ENCODE measurements at places on chromosomes 12 and 14. TPM values are rescaled to one million over a fixed set of nuclear protein-coding genes. Genes with fewer than 3 reads are reported as not detected.
A peak's percentile ranks its signal among the peaks of the same experiment; 100 is the strongest.

GRCh38 chr12:124820199-124820598, 43.5 kb downstream of the SCARB1 start:
- no peaks in the 10 kb centered on the region for H3K27me3 ChIP-seq
- DNase-seq, result no peak
- H3K36me3 ChIP-seq, result no peaks in the 10 kb centered on the region
- H3K4me3 ChIP-seq, result no peak overlapping the region
- no peaks in the 10 kb centered on the region for H3K4me1 ChIP-seq

DNA sequence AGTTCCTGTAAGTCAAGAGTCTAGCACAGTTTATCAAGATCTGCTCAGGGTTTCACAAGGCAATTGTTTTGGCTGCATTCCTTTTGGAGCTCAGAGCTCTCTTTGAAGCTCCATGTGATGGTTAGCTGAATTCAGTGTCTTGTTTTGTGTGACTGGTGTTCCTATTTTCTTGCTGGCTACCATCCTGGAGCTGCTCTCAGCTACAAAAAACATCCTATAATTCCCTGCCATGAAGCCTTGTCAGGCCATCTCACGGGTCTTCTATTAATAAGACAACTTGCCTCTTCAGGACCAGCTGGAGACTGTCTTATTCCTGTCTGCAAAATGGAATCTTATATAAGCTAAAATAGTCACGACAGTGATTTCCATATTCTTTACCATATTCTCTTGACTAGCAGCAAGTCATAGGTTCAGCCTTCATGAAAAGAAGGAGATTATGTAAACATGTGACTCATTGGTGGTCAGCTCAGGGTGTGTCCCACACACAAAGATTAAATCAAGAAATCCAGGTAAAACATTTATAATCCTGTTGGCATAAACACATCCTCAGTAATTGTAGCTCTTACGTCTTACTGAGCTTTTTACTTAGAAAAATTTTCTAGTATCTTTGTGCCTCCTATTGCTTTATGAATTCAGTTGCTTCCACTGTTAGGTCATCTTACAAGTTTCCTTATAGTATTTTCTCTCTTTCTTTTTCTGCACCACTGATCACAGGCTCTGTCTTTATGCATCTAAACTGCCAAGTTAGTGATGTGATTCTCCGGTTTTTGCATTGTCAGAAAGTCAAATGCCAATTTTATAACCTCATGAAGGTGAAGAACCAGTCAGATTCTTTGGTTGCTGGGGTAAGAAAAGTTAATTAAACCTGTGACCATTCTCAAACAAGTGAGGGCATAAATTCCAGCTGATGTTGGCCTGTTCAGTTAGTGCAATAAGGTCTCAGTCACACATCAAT, 378.5 kb upstream of the MGAT4C start:
- no peaks in the 10 kb centered on the region for H3K36me3 ChIP-seq
- H3K27me3 ChIP-seq, result no peaks in the 10 kb centered on the region
- H3K27ac ChIP-seq, result no peak overlapping the region
- no peak overlapping the region for H3K4me3 ChIP-seq
- no peak for DNase-seq

DNA sequence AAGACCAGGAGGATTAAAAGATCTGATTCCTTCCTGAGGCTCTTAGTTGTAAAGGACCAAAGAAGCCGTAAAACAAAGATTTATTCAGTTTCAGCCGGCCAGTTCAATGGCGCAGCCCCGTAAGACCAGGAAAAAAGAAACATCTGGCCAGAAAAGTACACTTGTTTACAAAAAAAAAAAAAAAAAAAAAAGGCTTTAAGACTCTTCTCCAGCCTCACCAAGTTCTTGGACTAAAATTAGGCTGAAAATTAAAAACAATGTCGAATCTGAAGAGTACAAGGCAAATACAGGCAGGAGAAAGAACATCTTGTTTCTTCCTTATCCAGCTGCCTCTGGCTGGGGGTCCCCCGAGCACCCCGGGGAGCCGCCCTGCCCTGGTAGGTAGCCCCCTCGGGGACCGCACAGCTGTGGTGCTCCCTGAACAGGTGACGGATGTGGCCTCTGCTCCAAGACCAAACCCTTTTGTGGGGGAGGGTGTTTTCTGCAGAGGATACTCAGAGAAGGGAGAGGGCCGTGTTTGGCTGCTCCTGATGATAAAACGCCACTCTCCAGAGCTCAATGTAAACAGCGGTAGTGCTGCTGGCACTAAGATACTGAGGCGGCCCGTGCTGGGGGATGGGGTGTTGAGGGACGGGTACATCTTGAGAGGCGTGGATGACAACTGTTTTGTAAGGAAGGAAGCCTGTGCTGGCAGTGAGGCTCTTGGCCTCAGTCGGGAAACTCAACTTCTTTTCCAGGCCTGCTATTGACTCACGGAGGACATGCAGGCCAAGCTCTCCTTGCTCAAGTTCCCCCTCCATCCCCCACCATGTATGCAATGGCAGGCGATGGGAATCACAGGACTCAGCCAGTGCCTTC, 201.0 kb upstream of the DIO3 start:
- peaks cover 14% of the 10 kb centered on the region for H3K4me1 ChIP-seq
- no peaks in the 10 kb centered on the region for H3K36me3 ChIP-seq
- H3K27me3 ChIP-seq, result no peaks in the 10 kb centered on the region

- no peak overlapping the region for H3K4me3 ChIP-seq
- H3K36me3 ChIP-seq, result no peaks in the 10 kb centered on the region
- H3K4me1 ChIP-seq, result peaks cover 2% of the 10 kb centered on the region
- DNase-seq, result no peak
- no peak overlapping the region for H3K27ac ChIP-seq
Measured at GRCh38 chr12:53631721-53632120, 5.5 kb upstream of the ATF7 start.

Gene RNASE3
- total RNA-seq, result 0.76 TPM

- H3K27me3 ChIP-seq, result no peaks in the 10 kb centered on the region
- no peak overlapping the region for H3K4me3 ChIP-seq
- no peaks in the 10 kb centered on the region for H3K36me3 ChIP-seq
- DNase-seq, result no peak
- H3K4me1 ChIP-seq, result no peaks in the 10 kb centered on the region
Measured at GRCh38 chr14:80781972-80782367, 159.6 kb downstream of the CEP128 start.

DNA sequence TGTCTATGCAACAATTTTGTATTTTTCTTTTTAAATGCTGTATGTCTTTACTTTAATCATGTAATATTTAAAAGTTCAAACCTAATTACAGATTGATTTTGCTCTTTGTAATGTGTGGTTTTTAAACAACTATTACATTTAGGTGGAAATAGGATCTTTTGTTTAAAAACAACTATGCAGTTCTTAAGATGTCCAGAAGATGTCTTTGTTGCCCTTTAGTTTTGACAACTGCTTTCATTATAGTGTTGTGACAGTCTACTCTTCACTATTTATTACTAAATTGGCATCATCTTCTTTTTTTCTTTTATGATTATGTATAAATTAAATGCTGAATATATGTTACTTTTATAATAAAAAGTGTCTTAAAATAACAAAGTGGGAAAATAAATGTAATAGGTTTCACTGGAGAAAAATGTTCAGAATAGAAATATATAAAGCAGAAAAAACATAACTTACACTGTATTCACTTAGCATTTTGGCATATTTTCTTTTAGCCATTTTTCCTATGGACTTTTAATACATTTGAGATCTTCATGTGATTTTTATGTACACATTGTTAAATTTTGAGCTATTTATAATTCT, 27.1 kb upstream of the PCNX4 start:
- H3K36me3 ChIP-seq, result no peaks in the 10 kb centered on the region
- H3K27ac ChIP-seq, result no peak overlapping the region
- H3K27me3 ChIP-seq, result no peaks in the 10 kb centered on the region
- no peak for DNase-seq

Gene CCDC175
- not detected for total RNA-seq

GRCh38 chr14:40003773-40004172, 571.5 kb upstream of the FBXO33 start:
- no peak for DNase-seq
- H3K36me3 ChIP-seq, result no peaks in the 10 kb centered on the region
- H3K4me1 ChIP-seq, result no peaks in the 10 kb centered on the region
- no peak overlapping the region for H3K27ac ChIP-seq

GRCh38 chr14:52834440-52834842, 43.0 kb upstream of the GNPNAT1 start:
- H3K27me3 ChIP-seq, result no peaks in the 10 kb centered on the region
- H3K27ac ChIP-seq, result no peak overlapping the region
- DNase-seq, result no peak
- H3K4me1 ChIP-seq, result peaks cover 3% of the 10 kb centered on the region
- no peaks in the 10 kb centered on the region for H3K36me3 ChIP-seq

Gene ALX1
- not detected for total RNA-seq

- no peak overlapping the region for H3K27ac ChIP-seq
- no peak overlapping the region for H3K4me3 ChIP-seq
- no peaks in the 10 kb centered on the region for H3K4me1 ChIP-seq
- H3K36me3 ChIP-seq, result no peaks in the 10 kb centered on the region
Measured at GRCh38 chr12:77082021-77082420, 16.7 kb upstream of the E2F7 start.

DNA sequence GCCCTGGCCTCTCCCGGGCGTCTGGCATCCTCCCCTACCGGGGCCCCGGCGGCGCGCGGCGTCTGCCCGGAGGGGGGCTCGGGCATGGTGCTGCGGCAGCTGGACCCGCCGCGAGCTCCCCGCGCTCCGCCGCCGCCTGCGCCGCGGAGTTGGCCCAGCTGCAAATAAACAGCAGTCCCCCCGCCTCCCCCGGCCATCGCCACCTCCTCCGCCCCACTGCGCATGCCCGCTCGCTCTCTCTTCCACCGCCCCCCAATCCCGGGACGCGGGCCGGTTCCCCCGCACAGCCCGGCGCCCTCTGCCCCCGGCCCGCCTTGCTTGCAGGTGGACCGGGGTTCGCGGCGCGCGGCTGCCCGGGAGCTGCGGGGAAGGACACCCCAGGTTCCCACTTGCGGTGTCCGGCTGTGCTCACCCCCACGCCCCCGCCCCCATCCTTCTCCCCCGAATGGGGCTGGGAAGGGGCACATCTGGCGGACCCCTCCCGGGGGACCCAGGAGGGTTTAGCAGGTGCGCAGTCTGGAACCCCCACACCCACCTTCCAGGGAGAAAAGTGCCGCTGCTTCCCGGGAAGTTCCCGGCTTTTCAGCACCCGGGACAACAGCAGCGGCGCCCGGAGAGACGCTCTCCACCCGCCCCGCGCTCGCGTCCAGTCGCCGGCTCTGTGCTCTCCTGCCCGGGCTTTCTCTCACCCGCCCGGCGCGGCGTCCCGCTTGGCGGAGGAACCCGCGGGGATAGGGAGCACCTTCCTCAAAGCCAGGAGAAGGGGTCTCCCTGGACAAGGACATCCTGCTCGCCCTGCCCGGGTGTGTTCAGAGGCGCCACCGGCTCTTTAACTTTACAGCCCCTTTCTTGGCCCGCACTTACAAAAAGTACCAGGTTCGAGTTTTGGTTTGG, at the start of gene TMTC1:
Gene TMTC1 (minus strand): TSS at position 170 of the 894 bp plus-strand sequence. CDS start 191 bp downstream, outside the sequence.
- peak; percentile 91 for DNase-seq
- H3K36me3 ChIP-seq, result no peaks in the 10 kb centered on the region
- H3K27ac ChIP-seq, result peak within 1 kb of the TSS; percentile 65
- peak within 1 kb of the TSS; percentile 75 for H3K4me3 ChIP-seq
- peaks cover 33% of the 10 kb centered on the region for H3K4me1 ChIP-seq
- H3K27me3 ChIP-seq, result peaks cover 9% of the 10 kb centered on the region

- H3K27ac ChIP-seq, result no peak overlapping the region
- H3K4me1 ChIP-seq, result no peaks in the 10 kb centered on the region
- H3K4me3 ChIP-seq, result no peak overlapping the region
- no peaks in the 10 kb centered on the region for H3K36me3 ChIP-seq
- no peaks in the 10 kb centered on the region for H3K27me3 ChIP-seq
- DNase-seq, result no peak
Measured at GRCh38 chr12:70757830-70758493, 120.7 kb upstream of the PTPRB start.

DNA sequence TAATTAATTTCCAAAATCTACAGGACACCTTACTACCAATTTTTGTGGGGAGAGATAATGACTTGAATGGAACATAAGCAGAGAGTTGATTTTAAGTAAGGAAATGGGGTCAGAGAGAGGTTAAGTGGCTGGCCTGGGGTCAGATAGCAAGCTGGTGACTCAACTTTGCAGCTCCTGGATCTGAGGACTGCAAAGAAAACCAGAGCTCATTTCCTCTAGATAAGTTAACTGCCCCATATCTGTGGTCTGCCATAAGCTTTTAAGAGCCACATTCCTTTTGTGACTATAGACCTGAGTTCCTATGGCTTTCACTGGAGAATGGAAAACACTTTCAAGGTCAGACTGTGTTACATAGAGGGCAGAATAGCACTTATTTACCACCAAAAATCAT, 201.2 kb upstream of the PRICKLE1 start:
- H3K36me3 ChIP-seq, result no peaks in the 10 kb centered on the region
- H3K4me1 ChIP-seq, result no peaks in the 10 kb centered on the region
- no peak overlapping the region for H3K4me3 ChIP-seq
- H3K27me3 ChIP-seq, result no peaks in the 10 kb centered on the region

DNA sequence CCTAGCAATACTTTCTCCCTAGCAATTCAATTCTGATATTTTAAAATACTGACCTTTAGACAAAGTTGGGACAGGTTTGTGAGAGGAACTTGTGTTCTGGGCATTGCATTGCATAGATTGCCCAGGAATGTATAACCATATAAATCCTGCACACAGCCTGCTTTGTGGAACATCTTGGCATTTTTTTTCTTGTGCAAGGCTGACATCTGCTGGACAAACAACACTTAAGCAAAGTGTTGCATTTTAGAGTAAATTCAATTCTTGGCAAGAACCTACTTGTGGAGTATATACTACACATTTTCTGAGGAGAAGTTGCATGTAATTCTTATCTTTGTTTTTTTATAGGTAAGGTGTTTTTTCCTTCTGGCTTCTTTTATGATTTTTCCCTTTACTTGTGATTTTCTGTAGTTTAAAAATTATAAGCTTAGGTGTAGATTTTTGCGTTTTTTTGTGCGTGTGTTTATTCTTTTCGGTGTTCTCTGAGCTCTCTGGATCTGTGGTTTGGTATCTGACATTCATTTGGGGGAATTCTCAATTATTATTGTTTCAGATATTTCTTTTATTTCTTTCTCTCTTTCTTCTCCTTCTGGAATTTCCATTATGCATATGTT, 26.4 kb downstream of the TESPA1 start:
- H3K27me3 ChIP-seq, result no peaks in the 10 kb centered on the region
- H3K4me3 ChIP-seq, result no peak overlapping the region
- no peaks in the 10 kb centered on the region for H3K36me3 ChIP-seq
- H3K4me1 ChIP-seq, result no peaks in the 10 kb centered on the region
- no peak overlapping the region for H3K27ac ChIP-seq

DNA sequence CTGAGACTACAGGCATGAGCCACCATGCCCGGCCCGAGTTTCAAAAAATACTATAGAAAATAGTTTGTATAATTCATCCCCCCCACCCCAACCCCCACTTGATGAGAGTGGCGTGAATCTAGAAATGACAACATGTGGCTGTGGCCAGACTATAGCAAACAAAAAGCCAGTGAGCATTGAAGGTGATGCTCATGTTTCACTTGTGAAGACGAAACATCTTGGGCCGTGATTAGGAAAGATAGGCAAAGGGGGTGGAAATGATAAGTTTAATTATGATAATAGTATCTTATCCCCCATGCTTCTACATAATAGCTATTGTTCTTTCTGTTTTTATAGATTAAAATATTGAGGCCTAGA, 8.5 kb downstream of the BORCS5 start:
- no peak overlapping the region for H3K27ac ChIP-seq
- DNase-seq, result no peak
- peaks cover 3% of the 10 kb centered on the region for H3K36me3 ChIP-seq

- no peaks in the 10 kb centered on the region for H3K27me3 ChIP-seq
- no peak for DNase-seq
- H3K4me3 ChIP-seq, result no peak overlapping the region
- no peaks in the 10 kb centered on the region for H3K36me3 ChIP-seq
- no peak overlapping the region for H3K27ac ChIP-seq
Measured at GRCh38 chr14:90518941-90519256, 122.1 kb downstream of the CALM1 start.

Gene SLC7A7
- 98.4 TPM for total RNA-seq

- H3K27me3 ChIP-seq, result no peaks in the 10 kb centered on the region
- H3K36me3 ChIP-seq, result no peaks in the 10 kb centered on the region
- no peak overlapping the region for H3K4me3 ChIP-seq
- H3K27ac ChIP-seq, result peak overlapping the region; percentile 25
- peaks cover 8% of the 10 kb centered on the region for H3K4me1 ChIP-seq
- no peak for DNase-seq
Measured at GRCh38 chr12:12622418-12622817, 10.7 kb downstream of the CREBL2 start.
